Fibroblast of skin of right biceps (primary cell): ENCODE measurements at places on chromosomes 13 and 19.

- DNase-seq: no peak
Measured at GRCh38 chr19:49827034-49827433, 8.9 kb downstream of the MED25 start.

GRCh38 chr19:6983448-6983847 lies 37.8 kb downstream of the MBD3L2B start:
- DNase-seq: no peak

DNA sequence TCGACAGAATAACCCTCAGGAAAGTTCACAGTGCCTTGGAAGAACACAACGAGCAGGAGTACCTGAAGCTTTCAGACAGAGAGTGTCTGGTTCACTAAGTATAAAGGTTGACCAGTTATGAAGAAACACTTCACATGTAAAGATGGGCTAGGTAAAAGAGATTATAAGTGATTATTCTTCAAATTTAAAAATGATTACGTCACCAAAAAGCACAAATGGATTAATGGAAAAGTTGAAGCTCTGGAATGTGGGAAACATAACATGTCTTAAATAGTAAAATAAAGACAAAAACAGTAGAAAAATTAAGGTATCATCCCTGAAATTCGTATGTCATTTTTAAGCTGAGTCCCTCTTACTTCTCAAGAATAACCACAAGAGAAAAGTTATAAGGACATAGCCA lies 643.9 kb upstream of the KLF12 start:
- no peak for DNase-seq

DNA sequence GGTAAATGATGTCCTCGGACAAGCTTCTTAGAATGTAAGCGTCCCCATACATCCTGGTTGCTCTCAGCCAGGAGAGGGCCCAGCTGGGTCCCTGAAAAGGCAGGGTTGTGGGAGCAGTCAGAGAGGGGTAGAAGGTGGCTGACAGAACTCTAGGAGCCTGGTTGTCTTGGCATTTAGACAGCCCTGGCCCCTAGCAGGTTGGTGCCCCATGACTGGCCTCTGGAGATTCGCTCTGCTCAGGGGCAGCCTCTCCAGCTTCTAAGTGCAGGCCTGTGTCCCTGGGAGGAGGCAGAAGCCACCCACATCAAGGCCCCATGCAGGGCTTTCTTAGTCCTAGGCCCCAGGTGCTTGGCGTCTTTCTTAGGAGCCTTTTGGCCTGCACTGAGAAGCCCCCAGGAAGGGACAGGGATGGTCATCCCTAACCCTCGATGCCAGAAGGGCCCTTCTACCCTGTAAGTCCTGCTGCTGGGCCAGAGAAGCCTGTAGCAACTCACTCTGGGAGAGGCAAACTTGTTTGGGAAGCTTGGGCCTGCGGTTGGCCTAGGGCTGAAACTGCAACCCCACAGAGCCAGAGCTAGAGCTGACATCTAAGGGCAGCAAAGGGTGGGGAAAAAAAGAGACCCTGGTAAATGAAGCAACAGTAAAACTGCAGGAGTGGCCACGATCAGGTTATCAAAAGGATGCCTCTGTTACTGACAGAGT lies 2.8 kb upstream of the CDX2 start:
- no peak for DNase-seq

DNA sequence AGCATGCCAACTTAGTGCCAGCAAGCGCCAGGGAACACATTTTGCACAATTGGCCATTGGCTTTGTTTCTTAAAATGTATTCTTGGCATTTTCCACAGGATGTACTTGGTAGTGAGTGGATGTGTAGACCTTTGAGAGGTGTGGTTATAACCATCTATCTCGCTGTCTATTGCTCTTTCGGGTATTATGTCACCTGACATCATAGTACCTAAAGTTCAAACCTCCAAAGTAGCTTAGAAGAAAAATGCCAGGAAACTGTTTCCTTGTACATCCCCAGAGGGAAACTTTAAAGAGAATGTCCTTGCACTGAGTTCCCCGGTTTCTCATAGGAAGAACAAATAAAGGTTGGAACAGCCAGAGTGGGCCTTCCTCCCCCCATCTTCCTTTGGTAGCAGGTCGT lies 87.6 kb downstream of the FGF9 start:
- no peak for DNase-seq

DNA sequence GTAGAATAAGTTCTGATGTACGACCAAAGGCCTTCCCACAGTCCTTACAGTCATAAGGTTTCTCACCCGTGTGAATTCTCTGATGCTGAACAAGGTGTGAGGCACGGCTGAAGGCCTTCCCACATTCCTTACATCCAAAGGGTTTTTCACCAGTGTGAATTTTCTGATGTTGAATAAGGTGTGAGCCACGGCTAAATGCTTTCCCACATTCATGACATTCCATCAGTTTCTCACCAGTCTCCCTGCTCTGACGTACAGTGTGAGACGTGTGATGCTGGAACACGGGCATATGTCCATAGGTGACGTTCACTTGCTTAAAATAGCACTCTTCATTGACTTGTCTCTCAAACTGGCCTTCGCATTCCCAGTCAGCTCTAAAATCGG lies 31.0 kb upstream of the COX7A1 start:
- DNase-seq: no peak

GRCh38 chr13:82681535-82681934 lies 1200.7 kb downstream of the SLITRK1 start:
- no peak for DNase-seq

DNA sequence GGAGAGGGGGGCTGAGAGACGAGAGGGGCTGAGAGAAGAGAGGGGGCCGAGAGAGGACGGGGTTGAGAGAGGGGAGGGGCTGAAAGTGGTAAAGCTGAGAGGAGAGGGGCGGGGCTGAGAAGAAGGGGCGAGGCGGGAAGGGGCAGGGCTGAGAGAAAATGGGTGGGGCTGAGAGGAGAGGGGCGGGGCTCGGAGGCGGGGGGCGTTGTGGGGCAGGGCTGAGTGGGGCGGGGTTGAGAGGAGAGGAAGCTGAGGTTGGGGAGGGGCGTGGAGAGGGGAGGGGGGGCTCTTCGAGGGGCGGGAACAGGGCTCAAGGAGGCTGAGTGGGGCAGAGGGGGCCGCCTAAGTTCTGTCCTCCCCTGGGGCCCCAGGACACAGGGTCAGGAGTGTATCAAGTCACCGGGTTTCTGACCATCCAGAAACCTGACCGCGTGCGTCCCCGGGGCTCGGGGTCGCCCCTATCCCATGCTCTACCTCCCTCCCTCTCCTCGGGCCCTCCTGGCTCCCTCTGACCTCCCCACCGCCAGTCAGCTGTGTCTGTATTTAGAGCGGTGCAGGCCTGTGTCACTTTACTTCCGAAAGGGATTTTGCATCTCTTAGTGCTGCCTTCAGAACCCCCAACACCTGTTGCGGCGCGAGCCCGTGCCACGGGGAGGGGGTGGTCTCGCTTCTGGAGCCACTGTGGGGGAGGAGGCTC lies 38.6 kb upstream of the SEMA6B start:
- peak; percentile 52 for DNase-seq

- DNase-seq: no peak
Measured at GRCh38 chr13:77456271-77456670, 79.2 kb upstream of the SCEL start.

DNA sequence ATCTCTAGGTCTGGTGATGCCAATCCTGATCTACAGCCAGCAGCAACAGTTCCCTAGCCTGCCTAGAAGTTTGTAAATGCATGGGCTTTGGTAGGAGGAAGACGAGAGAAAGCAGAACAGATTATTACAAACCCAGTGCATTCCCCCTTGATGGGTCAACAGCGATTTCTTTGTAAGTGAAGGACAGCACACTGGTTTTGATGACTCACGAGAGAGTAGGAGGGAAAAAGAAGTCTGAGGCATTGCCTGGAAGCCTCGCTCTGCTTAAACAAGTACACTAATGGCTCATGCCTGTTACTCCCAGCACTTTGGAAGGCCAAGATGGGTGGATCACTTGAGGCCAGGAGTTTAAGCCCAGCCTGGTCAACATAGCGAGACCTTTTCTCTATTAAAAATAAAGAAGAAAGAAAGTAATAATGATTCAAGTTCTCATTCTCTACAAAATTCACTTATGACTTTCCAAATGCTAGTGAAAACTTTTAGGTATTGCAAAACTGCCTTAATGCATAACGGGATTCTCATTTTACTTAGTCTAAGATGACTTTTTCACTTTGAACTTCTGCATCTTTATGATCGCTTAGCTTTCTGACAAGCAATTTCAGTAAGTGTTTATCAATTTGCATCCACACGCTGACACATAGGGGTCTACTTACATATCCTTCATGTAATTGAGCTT lies 47.7 kb upstream of the USPL1 start:
- DNase-seq: peak; percentile 96

- DNase-seq: no peak
Measured at GRCh38 chr19:17129377-17129776, 53.8 kb downstream of the MYO9B start.

GRCh38 chr13:31905961-31906360 lies 125.6 kb upstream of the FRY start:
- no peak for DNase-seq

GRCh38 chr13:97258801-97259200 lies 36.7 kb downstream of the MBNL2 start:
- peak; percentile 86 for DNase-seq

GRCh38 chr13:97429681-97430081 lies 4.3 kb upstream of the RAP2A start:
- DNase-seq: peak; percentile 51

DNA sequence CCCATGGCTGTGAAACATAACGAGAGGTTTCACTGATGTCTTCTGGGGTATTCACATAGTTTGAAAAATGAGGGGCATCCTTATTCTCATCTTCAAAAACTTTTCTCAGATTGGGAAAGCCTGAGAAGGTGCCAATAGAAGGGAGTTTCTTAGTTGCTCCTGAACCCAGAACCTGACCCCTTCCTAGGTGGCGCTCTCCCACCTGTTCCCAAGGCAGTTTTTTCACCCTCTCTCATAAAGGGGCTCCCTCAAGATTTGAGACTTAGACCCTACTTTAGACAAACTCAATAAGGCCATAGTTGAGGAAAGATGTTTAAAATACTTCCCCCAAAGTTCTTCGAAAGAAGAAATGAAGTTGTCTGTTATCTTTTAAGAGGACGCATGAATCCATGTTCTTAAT lies 142.2 kb downstream of the FGF9 start:
- DNase-seq: no peak

DNA sequence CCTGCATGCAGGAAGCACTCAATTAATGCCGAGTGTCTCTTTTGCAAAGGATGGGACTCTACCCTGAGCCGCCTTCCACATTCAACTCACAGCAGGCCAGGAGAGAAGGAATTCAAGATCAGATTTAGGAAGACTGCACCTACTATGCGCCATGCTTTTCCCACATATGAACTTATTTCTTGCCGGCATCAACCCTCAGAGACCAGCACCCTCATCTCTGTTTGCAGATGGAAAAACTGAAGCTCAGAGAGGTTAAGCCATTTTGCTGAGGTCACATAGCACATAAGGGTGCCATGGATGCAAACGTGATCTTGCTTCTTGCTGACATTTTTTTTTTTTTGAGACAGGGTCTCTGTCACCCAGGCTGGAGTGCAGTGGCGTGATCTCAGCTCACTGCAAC lies 14.2 kb upstream of the SEMA6B start:
- no peak for DNase-seq

DNA sequence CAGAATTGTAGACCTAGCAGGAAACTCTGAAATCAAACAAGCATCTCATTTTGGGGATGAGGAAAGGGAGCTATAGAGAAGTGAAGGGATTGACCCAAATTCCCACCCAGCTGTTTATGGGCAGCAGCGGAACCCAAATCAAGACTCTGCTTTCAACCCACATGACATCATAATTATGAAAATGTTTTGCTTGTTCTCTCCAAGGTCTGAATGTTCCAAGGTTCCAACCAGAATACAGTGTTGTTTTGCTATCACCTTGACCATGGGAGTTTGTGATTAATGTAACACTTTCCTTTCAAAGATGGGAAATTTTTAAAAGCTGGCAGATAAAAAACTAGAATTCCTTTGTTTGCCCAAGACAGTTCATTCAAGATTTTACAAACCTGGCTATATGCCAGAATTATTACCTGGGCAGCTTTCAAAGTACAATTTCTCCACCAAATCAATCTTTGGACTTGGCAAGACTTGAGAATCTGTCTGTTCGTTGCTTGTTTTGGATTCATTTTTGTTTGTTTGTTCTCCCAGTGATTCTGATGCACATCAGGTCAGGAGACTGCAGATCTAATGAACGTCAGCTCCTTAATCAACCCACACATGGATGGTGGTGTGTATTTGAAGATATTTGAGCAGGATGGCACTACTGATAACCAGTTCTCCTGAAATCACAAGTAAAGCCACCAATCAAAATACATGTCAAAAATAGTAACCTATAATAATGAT lies 322.7 kb downstream of the FOXO1 start:
- DNase-seq: no peak

DNA sequence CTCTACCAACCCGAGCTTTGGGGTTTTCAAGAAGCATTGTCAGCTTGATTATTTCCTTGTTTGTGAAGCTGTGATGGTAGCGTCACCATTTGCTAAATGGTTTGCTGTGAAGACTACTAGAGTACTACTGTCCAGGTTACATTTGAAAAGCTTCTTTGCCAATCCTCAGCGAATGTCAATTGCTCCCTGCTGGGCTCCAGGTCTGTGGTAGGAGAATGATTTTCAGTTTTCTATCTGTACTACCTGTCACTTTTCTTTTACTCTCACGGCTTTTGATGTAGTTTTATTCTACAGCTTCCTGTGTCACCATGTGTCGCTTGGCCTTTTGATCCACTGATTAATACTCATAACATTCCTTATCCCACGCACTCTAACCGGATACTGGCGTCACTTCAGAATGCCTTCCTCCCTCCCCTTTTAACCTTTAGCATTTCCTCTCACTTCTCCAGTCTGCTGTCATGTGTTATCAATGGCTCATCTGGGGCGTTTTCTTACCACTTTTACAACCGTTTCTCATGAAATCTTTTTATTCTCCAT lies 7.5 kb upstream of the GPR183 start:
- peak; percentile 50 for DNase-seq

GRCh38 chr13:21812192-21812626 lies 141.3 kb downstream of the FGF9 start:
- DNase-seq: no peak

DNA sequence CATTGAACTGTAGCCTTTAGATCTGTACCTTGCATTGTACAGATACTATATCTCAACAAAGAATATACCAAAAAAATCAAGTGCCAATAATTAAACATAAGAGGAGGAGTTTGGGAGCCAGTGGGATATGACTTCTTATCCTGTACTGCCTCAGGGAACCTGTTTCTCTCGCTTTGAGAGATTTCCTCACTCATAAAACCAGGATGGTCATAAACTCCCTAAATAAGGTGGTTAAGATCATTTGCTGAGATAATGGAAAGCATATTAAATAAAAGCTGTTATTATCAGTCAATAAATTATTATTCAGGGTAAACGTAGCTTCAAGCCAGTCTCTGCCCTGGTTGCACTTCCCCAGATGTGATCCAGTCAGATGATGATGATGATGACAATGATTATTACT lies 17.0 kb downstream of the OPA3 start:
- no peak for DNase-seq

- peak; percentile 93 for DNase-seq
Measured at GRCh38 chr19:18417250-18418028, 1.8 kb upstream of the SSBP4 start.
